ENCODE measurements at places on chromosomes 12 and 14.
A peak's percentile ranks its signal among the peaks of the same experiment; 100 is the strongest.

GRCh38 chr14:84225268-84225667 lies 1304.7 kb upstream of the FLRT2 start:
- no peak for DNase-seq

DNA sequence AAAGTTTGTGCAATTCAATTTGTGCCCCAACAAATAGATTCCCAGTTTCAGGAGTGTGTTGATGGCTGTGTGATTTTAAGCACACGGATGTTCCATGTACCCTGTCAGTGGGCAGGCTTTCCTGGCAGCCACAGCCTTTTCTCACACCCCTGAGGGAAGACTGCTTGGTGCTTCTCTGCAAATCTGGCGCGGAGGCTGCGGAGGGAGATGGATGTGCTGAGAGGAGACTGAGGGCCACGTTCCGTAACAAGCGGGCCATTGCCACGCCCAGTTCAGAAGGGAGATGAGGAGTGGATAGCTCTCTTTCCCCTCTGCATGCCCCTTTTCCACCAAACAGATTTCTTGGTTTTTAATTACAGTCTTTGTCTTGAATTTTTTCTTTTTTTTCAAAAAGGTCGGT lies 89.1 kb downstream of the BEGAIN start:
- DNase-seq = no peak

GRCh38 chr12:73266206-73266605 lies 994.0 kb downstream of the TRHDE start:
- no peak for DNase-seq

DNA sequence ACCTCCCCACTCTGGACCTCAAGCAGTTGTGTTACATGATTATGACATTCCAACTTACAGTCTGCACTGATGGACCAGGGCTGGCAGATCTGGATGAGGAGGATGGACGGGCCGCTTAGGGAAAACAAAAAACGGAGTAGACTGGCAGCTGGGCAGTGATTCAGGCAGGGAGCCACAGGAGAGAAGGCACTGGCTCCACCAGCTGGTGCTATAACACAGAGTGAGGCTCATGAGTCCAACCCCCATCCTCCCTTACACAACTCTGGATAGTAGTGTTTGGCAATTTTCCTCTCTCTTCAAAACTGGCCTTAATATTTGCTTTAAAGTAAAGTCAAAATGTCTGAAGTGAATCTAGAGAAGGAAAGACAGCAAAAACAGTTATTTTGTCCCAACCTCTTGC lies 9.7 kb upstream of the RIC8B start:
- no peak for DNase-seq

DNA sequence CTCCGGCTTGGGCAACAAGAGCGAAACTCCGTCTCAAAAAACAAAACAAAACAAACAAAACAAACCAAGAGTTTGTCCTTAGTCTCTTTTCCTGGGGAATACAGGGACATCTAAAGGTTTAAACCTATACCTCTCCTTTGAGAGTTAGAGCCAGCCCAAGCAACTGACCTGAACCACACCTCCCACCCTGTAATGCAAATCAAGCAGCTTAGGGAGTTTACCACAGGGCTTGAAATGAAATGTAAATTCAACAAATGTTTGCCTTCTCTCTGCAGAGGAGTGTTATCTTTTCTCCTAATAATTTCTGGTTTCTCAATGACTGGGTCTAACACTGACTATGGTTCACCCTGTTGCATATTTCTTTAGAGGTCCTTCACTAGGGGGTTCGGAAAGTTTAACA lies 16.7 kb downstream of the PPP1CC start:
- DNase-seq = no peak

GRCh38 chr14:100583245-100583644 lies 4.0 kb downstream of the BEGAIN start:
- DNase-seq = no peak

- no peak for DNase-seq
Measured at GRCh38 chr12:31947971-31948370, 11.2 kb upstream of the RESF1 start.

DNA sequence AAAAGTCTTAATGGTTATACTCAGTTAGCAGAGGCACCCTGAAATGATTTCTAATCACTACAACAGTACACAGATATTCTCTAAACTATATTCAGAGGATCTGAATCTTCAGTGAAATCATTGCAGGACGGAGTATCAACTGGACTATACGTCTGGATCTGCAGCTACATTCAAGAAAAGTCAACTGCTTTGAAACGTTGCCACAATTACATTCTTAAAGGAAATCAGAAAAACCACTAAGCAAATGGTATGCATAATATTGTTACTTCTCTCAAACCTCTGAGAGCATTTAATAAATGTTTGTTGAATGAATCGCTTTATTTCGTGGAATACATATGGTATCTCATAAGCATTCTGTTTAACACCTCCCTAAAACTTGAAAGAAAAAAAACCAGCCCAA lies 67.4 kb downstream of the MED13L start:
- no peak for DNase-seq

- DNase-seq = no peak
Measured at GRCh38 chr14:48628870-48629269, 953.5 kb upstream of the MDGA2 start.

GRCh38 chr14:51491776-51492175 lies 159.9 kb upstream of the FRMD6 start:
- no peak for DNase-seq

DNA sequence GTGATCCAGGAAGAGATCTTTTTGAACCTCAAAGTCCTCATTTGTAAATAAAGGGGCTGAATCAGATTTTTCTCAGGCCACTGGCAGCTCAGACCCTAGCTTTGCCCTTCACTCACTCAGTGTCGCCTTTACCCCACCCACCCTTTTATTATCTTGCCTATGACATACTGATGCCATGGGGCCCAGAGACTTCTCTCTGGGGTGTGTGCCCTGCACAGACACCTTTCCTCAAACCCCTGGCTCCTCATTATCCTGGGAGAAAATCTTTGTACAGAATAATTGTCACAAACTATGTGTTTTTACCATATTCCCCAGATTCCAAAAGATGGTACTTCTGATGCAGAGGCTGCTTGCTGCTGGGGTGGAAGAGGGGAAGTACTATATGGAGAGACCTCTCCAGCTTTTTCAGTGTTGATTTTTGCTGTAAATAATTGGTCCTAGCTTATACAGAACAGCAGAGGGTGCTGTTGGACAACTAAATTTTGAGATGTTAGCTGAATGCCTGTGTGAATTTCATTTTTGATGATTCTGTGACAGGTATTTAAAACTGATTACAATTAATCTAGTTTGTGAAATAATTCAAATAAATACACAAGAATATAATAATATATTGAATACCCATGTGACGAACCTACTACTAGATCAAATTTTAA lies 53.9 kb upstream of the DCD start:
- peak; percentile 58 for DNase-seq

DNA sequence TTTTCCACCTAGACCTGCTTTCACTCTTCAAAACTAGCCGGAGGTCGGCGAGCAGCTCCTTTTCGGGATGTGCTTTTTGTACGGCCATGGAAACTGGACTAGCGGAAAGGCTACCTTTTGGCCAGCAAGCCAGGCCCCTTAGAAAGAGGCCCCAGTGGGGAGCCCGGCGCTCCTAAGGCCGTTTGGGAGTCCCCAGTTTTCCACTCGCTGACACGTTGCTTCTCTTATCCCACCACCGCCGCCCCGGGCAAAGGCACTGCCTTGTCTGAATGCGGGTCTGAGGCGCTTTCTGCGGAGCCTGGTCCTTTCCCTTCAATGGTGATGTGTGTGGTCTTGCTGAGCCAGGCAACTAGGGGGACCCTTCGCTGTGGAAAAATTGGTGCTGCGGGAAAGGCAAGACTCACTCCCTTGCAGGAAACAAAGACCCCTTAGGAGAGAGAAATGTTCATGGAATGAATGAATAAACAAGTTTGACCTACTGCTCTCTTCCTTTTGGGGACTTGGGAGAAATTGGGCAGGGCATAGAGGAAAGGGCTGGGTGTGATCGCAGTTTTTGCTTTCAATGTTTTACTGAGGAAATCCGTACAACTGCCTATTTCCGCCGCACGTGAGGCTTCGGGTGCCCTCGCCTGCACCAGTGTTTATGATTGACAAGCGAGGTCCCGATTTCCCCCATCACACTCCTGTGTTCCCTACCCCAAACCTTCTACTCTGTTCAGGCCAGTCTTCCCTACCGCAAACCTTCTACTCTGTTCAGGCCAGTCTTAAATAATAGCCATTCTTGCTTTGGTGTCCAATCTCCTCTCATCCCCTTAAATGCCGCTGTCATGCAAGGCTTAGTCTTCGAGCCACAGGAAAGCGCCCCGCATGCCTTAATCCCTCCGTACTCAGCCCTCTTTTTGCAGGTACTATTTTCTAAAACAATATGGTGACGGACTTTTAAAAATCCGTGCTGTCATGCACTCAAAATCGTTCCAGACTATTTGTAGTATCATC lies 1.0 kb upstream of the SLC38A2 start:
- peak; percentile 41 for DNase-seq

- DNase-seq = no peak
Measured at GRCh38 chr12:128792398-128792797, 31.4 kb downstream of the SLC15A4 start.

DNA sequence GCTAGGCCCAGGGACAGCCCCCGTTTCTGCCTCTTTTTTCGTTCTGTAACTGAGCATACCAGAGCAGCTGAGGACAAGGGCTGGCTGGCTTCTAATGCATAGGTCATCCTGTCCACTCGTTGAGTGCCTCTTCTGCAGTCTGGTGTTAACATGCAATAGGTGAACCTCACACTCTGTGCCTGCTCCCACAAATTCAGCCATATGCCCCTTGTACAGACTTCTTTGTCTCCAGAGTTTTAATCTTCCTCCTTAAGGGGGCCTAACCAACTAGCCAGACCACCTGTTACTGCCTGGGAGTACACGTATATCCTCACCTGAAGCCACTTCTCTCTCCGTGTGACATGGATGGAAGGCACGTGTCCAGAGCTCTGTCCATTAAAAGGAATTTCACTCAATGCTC lies 111.1 kb downstream of the SLC15A4 start:
- DNase-seq = no peak

- no peak for DNase-seq
Measured at GRCh38 chr14:74619672-74620131, 7.7 kb upstream of the LTBP2 start.

GRCh38 chr14:73785834-73786635 lies 65.6 kb upstream of the PTGR2 start:
- DNase-seq = peak; percentile 38

DNA sequence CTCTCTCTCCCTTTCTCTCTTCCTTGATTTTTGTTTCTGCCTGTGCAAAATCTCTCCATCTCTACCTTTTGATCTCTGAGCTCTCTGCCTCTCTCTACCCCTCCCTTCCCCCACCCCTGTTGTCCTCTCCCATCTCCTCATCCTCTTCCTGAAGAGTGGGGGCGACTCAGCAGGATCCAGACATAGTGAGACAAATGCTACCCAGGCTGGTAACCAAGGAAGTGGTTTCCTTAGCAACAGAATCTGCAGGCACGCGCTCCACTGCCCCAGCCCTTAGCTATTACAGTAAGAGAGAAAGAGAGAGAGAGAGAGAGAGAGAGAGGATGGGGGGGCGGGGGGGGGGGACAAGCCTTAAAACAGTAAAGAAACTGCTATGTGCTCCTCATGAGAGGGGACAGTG lies 85.6 kb downstream of the CMKLR1 start:
- peak; percentile 41 for DNase-seq

- DNase-seq = no peak
Measured at GRCh38 chr14:93965946-93966474, 10.4 kb downstream of the ASB2 start.

- DNase-seq = no peak
Measured at GRCh38 chr12:122850695-122851350, 15.6 kb downstream of the HIP1R start.

GRCh38 chr12:107912421-107913004 lies 138.0 kb downstream of the ASCL4 start:
- DNase-seq = peak; percentile 83

DNA sequence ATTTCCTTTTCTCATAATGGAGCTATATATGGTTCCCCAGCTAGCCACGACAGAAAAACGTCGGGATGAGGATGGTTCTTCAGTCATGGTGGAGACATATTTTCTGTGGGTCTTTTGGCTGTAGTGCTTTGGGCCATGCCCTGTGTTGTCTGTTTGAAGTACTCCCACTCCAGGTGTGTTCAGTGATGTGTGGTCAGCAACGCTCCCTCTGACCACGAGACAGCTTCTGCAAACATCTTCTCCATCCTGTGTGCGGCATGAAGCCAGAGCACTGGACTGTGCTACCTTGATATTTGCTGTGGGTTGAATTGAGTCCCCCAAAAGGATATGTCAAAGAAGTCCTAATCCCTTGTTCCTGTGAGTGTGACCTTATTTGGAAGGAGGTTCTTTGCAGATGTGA lies 931.2 kb downstream of the NRXN3 start:
- no peak for DNase-seq

DNA sequence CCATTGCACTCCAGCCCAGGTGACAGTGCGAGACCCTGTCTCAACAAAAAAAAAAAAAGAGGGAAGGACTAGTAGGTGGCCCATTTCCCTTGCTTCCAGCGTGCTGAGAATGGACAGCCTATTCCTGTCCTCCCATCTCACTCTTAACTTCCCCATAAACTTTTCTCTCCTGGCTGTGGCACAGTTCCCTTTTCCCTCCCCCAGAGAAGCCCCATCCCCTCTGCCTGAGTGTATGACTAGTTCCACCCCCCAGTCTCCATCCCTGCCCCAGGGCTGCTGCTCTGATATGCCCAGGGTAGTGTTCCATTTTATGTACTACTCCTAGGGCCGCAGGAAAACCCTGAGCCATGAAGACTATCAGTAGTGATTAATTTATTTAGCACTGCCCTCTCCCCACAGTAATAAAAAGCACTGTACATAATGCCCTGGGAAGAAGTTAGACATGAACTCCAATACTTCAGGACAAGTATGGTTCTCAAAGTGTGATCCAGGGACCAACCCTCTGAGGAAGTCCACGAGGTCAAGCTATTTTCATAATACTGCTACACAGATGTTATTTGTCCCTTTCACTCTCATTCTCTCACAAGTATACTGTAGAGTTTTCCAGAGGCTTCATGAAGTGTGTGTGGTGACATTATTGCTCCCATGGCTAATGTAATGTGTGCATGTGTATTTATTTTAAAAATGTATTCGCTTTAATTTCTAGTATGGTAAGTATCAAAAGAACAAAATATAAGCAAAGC lies 11.5 kb upstream of the CHD4 start:
- no peak for DNase-seq

DNA sequence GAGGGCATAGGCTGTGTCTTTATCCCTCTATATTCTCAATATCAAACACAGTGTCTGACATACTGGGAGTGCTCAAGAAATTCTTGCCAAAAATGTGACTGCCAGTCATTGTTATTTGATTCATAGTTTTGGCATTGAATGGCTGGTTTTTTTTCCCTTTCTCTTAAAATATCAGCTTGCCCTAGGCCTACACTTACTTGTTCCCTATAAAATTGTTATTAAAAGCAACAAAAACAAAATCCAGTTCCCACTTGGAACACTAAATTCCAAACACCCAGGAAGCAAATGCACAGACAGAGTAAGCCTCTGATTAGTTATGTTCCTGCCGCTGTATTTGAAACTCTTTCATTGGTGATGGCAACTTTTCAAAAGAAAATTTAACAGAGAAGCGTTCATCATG lies 110.7 kb downstream of the WIF1 start:
- no peak for DNase-seq
